ENCODE measurements at places on chromosomes 12 and 14.

GRCh38 chr14:74400031-74400685 is 25.9 kb downstream of the SYNDIG1L start:
- DNase-seq: no peak

GRCh38 chr12:110123919-110124268 is 263 bp upstream of the IFT81 start:
- no peak for DNase-seq

GRCh38 chr14:75333606-75334548 is 55.2 kb downstream of the FOS start:
- DNase-seq: peak; percentile 24

DNA sequence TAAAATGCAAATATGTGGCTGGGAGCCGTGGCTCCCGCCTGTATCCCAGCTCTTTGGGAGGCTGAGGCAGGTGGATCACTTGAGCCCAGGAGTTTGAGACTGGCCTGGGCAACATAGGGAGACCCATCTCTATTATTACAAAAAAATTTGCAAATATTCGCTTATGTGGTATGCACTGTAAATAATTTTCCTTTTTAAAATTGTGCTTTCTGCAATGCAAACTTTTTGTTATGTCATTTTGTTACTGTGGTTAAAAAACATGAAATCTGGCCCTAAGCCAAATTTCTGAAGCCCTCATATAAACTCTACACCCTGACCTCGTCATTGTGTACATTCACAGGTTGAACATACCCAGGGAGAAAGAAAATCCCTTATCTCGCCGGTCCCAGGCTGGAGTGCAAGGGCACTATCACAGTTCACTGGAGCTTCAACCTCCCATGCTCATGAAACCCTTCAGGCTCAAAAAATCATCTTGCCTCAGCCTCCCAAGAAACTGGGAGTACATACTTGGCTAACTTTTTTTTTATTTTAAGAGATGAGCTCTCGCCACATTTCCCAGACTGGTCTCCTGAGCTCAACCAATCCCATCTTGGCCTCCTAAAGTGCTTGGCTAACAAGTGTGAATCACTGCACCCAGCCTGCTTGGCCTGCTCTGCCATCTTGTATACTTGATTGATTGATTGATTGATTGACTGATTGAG is 24.7 kb downstream of the TRAPPC6B start:
- DNase-seq: no peak

- DNase-seq: no peak
These were observed 15.3 kb downstream of the SPIC start for GRCh38 chr12:101490286-101490920.

GRCh38 chr12:132653567-132654290 is 33.4 kb downstream of the POLE start:
- no peak for DNase-seq

DNA sequence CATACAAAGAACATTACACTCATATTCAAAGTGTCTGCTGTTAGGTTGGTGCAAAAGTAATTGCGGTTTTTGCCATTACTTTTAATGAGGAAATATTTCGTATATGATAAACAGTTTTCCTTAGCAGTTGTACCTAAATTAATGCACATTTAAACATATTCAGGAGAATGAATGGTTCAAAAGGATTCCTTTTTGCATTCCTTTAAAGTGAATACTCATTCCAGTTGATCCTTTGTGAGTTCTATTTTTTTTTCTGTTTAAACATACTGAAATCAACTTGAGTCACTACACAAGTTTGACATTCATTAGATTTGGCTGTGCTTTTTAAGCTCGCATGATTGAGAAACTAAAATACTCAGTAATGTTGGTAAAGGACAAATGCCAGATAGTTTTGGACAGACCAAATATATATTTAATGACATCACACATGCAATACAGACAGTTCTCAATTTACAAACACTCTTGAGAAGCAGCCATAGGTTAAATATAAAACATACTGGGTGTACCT is 13.8 kb upstream of the SLC38A2 start:
- DNase-seq: no peak

DNA sequence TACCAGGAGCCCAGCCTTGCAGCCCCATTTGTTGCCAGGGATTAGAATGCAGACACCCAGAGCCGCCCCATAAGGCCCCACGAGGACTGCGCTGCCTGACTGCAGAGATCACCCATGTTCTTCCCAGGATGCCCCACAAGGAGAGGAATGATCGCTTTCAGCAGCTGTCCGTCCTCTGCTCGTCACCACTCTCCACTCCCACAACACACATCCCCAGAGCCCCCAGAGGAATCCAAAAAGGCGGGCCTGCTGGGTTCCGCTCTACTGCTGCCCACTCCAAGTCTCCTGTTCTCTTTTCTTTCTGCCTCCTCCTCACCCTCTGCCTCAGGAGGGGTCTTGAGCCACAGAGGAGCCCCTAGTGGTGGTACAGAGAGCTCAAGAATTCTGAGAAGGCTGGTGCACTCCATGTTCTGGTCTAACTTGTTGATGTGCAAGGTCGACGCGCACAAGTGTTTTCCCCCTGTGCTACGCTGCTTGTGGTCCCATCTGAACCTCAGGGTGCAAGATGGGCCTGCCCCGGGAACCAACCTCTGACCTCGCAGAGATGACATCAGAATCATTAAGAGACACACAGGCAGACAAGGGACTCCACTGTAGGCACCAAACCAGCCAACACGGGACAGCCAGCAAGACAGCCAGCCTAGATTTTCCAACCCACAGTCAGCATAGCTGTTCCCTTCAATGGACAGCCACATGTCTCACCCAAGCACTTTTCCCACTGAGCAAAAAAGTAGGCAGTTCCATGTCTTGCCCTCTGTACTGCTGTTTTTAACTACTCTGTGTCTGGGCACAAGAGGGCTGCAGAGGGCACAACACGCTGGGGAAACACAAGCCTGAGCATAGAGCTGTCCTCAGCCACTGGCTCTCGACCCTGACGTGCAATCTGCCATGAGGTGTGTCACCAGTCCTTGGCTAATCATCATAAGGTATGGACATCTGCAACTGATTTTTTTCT is 29.9 kb downstream of the PXN start:
- DNase-seq: no peak

DNA sequence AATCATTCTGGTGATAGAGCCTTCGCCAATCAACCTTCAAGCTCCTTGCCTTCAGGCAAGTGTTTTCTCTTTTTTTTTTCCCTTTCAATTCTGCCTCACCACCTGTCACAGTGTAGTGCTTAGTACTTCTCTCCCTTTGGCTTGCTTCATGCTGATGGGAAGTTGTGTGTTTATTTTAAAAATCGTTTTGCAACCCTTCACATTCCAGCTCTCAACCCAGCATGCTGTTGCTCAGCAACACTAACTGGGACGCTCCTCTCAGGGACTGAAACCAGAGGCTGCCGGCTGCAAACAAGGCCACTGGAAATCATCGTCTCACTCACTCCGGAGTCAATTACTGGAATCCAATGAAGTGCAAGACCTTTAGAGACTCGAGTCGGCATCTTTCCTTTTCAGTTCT is 342.7 kb downstream of the PRKD1 start:
- DNase-seq: no peak

DNA sequence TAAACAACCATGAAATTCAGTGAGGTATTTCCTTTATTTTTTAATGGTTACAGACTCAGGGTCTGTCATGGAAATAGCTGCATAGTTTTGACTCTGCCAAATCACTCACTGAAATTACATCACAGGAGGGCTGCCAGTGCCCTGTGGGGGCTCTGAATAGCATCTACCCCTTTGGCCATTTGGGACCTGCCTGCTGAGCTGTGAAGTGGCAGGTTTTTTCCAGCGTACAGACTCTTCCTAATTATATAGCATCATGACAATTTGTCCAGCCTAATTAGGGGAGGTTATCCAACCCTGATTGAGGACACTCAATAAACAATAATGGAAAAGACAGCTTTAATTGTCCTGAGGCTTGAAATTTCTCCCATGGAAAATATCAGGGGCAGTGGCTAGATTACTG is 1.8 kb upstream of the COCH start:
- no peak for DNase-seq

DNA sequence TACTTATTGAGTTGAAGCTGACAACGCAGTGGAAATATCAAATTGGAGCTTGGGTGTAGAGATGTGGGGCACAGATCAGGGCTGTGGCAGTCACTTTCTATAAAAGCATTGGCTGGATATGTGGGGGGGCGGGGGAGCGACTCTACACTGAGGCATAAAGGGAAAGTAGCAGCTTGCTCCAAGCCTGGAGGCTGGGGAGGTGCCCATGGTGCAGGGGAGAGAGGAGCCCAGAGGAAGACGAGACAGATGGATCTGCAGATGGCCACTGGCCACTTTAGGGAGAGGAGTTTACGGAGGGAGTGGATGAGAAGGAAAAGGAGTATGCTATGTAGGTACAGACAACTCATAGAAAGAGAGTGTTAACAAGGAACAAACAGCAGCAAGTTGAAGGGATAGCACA is 13.5 kb upstream of the NGB start:
- no peak for DNase-seq

DNA sequence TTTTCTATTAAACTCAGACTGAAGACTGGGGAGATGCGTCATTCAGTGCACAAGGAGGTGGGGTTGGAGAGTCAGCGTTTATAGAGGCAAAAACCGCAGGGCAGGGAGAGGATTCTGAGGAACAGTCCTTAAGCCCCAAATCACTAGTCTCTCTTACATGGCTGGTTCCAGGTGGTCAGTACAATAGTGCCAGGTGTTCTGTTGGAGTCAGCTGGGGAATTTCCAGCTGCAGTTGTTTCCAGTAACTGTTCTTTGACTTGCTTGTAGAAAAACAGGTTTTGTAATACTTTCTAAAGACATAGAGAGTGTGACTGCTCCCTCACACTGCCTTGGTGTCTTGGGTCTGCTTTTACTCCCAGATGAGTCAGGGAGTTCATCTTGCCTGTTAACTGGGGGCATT is 192.2 kb downstream of the TMTC3 start:
- DNase-seq: no peak
